ENCODE measurements at places on chromosomes 1 and 21.

- DNase-seq: no peak
These were observed 101.9 kb upstream of the SLC5A9 start for GRCh38 chr1:48120621-48121020.

- DNase-seq: no peak
These were observed 134.1 kb upstream of the VAMP3 start for GRCh38 chr1:7636795-7637526.

GRCh38 chr1:51469518-51469917 is 49.5 kb downstream of the EPS15 start:
- DNase-seq: no peak

DNA sequence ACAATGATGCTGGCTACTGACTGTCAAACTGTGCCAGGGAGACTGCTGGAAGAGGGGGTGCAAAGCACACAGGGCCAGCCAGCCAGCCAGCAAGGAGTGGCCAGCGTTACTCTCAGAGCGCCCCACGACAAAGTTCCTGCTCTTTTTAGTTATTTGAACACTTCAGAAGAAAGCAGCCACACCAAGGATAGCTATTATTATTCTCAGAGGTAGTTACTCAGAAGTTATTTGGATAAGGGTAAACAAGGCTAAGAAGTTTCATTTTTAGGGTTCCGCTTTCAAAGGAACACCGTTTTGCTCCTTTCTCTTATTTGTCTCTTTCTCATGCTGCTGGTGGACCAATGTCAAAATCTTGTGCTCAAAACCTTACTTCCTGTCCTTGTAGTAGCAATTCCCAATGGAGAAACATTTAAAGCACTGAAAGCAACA is 59.9 kb downstream of the VANGL2 start:
- DNase-seq: no peak

DNA sequence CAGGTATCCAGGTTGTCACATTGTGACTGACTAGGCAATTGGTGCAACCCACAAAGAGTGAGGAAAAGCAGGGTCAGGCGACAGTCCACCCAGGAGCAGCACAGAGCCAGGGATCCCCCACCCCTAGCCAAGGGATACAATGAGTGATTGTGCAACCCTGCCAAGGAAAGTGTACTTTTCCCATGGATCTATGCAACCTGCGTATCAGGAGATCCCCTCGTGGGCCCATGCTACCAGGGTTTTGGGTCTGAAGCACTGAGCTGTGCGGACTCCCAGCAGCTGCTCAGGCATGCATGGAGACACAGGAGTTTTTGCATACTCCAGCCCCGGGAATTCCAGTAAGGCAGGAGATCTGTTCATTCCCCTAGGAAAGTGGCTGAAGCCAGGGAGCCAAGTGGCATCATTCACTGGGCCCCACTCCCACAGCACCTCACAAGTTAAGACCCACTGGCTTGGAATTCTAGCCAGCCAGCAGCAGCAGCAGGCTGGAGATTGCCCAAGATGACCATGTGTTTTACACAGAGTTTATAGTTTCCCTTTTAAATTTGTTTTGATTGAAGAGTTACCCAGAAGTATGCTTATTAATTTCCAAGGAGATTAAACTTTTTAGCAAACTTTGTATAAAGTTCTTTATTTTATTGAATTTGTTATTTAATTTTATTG is 136.0 kb downstream of the LTN1 start:
- DNase-seq: no peak

DNA sequence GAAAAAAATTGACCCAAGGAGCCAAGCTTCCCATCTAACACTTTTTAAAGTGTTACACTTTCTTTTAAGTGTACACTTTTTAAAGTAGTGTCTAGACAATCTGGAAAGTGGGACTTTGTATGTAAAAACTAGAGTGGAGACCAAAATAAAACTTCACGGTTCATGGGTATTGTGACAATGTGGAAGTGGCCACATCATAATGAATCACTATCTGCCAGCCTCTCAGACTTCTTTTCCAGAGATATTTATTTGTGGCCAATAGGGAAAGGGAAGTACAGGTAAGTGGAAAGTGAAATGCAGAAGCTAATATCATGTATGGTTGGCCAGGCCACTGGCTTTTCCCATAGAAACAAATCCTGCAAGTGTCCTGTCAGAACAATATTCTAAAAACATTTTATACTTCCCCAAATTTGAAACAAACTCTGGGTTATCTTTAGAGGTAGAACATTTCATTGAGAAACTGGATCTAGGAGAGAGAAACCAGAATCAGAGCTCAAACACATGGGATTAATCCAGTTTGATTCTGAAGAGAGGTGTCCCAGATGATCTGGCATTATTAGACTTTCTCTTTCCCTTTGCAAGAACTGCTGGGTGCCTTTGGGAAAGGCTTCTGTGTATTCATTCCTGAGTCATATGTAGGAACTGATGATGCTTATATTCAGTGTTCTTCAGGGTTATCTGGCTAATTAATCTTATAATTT is 2.0 kb downstream of the TNFSF18 start:
- no peak for DNase-seq

- DNase-seq: no peak
These were observed 360.0 kb downstream of the NPHP4 start for GRCh38 chr1:5632224-5632623.

DNA sequence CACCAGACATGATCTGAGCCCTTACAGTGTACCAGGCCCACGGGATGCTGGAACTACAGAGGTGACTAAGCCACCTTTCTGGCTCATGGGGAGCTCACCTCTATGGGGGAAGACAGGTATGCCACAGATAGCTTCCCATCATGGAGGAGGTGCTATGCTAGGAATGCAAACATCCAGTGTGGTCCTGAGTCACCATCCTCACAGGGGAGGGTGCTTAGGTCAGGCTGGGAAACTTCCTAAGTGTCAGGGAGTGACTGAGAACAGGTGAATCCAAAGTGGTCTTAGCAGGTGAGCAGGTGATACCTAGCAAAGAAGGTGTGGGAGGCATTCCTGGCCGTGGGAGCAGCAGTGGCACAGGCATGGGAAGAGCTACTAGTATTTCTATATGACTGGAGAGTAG is 8.6 kb upstream of the RASSF5 start:
- no peak for DNase-seq

DNA sequence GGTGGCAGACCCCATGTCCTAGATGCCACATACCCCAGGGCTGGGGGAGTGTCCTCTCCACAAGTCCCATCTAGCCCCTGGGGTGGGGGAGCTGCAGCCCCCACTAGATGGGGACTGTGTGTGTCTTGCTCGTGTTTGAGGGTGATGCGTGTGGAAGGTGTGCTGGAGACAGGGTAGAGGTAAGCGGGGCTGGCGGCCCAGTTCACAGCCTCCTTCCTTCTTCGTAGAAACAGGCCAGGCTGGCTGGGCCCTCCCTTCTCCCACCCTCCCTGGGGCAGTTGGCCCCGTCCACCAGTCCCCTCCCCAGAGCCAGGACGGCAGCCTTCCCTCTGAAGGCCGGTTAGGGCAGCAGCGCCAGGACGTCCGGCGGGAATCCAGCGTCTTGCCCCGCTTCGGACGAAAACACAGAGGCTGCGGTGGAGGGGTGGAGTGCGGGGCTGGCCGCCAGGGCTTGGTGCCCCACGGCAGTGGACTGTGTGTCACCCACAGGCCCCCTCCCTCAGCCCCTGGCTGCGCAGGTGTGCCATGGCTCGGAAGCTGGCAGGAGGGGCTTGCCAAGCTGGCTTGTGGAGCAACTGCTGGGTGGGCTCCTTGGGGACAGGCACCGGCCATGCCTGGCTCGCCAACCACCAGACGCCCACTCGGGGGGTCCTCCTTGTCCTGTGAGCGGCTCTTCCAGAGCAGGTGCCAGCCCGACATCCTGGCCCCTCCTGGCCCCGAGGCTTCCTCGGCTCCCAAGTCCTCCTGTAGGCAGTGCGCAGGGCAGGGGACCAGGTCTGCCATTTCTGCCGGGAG is 3.6 kb downstream of the PRDM16 start:
- no peak for DNase-seq

DNA sequence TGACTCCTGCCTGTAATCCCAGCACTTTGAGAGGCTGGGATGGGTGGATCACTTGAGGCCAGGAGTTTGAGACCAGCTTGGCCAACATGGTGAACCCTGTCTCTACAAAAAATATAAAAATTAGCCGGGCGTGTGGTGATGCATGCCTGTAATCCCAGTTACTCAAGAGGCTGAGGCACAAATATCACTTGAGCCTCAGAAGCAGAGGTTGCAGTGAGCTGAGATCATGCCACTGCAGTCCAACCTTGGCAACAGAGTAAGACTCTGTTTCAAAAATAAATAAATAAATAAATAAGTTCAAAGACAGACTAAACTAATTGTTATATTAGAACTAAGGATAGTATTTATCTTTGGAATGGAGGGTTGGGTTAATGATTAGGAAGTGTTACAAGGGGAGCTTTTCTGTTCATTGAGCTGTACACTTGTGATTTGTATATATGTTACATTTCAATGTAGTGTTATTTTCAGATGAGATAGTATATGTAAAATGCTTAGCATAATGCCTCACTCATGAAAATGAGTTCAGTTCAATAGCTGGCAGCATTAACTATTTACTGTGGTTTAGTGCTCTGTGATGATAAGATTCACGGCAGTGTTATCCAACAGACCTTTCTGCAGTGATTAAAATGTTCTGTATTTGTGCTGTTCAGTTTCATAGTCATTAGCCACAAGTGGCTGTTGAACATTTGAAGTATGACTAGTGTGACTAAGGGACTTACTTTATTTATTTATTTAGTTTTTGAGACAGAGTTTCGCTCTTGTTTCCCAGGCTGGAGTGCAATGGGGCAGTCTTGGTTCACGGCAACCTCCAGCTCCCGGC is 47.7 kb downstream of the OSBPL9 start:
- no peak for DNase-seq

DNA sequence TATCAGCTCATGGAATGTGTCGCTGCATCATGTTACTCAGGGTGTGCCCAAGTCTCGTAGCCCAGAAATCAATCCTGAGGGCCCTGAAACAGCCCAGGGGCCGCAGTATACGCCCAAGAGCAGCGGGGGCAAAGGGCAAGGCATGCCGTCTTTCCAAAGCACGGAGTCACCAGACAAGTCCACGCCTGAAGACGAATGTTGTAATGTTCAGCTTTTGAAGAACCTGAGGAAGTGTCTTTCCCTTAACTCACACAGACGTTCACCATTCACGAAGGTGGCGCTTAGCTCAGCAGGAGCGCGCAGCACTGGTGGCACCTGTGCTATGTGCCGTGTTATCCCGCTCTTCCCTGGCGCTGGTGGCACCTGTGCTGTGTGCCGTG is 18.8 kb upstream of the PWP2 start:
- DNase-seq: no peak

DNA sequence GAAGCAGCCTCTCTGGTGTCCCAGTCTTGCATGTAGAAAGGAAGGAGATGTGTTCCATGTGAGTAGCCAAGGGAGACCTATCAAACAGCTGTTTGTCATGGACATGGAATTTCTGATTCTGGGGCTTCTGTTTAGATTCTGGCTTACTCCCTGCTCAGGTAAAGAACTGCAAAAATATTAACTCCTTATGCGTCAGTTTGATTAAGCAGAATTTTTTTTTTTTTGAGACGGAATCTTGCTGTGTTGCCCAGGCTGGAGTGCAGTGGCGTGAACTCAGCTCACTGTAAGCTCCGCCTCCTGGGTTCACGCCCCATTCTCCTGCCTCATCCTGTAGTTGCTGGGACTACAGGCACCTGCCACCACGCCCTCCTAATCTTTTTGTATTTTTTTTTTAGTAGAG is 6.8 kb downstream of the ARV1 start:
- DNase-seq: no peak

GRCh38 chr1:39898191-39898590 is 3.5 kb downstream of the MYCL start:
- no peak for DNase-seq

- no peak for DNase-seq
These were observed 15.0 kb upstream of the NEK7 start for GRCh38 chr1:198141668-198142351.

DNA sequence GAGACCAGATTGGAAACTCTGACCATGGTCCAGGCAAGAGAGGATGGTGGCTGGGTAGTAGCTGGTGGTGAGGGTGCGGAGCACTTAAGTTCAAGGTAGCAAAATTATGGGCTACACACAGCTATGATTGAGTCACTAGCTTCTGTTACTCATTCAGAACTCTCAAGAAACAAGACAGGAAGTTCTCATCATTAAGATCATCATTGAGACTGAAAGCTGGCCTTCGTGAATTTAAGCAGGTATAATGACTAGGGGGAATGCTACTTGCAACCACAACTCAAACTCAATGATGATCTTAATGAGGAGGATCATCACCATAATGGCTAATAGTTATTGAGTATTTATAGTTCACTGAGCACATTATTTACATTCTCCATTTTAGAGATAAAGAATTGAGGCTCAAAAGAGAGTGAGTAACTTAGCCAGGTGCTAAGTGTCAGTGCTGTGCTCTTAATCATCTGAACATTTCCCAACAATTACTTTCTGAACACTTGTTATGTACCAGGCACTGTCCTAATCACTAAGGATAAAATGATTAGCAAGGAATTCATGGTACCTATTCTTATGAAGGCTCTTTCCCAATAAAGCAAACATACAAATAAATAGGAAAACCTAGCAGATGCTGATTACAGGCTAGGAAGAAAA is 286.3 kb upstream of the C1orf105 start:
- no peak for DNase-seq

- no peak for DNase-seq
These were observed 76.0 kb upstream of the OLIG2 start for GRCh38 chr21:32949701-32950100.

DNA sequence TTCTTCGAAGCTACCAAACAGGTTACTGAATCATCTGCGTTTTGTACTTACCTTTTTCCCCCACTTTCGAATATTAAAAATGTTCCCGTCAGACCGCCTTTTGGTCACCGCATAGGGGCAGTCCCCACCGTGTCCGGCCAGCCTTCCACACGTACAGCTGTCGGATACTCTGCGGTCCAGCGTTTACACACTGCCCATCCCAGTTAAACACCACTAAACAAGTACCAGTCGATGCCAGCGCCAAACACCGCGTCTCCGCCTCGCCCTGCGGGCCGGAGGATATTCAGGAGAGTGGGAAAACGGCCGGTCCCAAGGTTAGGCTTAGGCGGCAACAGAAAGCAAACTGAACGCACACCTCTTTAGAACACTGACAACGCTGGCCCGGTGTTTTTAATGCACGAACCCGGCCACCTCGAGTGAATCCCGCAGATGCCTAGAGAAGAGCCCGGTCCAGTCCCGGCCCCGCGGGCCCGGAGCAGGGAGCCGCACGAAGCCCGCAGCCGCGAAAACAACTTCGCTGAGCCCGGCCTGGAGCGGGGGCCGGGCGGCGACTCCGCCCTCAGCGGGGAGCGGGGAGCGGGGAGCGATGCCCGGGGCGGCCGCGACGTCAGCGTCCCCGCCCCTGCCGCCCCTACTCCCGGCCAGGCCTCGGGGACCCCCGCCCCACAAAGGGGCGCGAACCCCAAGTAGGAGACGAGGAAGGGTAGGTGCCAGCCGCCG is 730 bp upstream of the PHF13 start:
- DNase-seq: no peak

GRCh38 chr1:182146286-182146685 is 84.8 kb upstream of the ZNF648 start:
- no peak for DNase-seq

Measured in stimulated activated effector memory CD8-positive, alpha-beta T cell treated with anti-CD3 and anti-CD28 coated beads, Interleukin-12 subunit alpha, Interleukin-12 subunit beta, amount 100 ng/mL, for 72 hours (primary cell).